ENCODE measurements at places on chromosomes 3 and 15. TPM values are rescaled to one million over a fixed set of nuclear protein-coding genes. Genes with fewer than 3 reads are reported as not detected.

GPR149 gene
- not detected for polyA plus RNA-seq

PLSCR2 gene
- polyA plus RNA-seq = not detected

RTP2 gene
- not detected for polyA plus RNA-seq

NRROS gene
- polyA plus RNA-seq = not detected

RASGRP1 gene
- 0.96 TPM for polyA plus RNA-seq

VIPR1 gene
- not detected for polyA plus RNA-seq

PSTPIP1 gene
- 0.80 TPM for polyA plus RNA-seq

Measured in GM23248 (cell line).